Adrenal gland (tissue), 19 donors: ENCODE measurements at places on chromosomes 13 and 19. TPM values are rescaled to one million over a fixed set of nuclear protein-coding genes. Genes with fewer than 3 reads are reported as not detected.

LGALS4 gene
- 1.5 TPM for polyA plus RNA-seq

MBD3L2 gene
- not detected for polyA plus RNA-seq

FBN3 gene
- not detected for polyA plus RNA-seq

CAMSAP3 gene
- polyA plus RNA-seq: 1.7 TPM

SMIM7 gene
- 102 TPM for polyA plus RNA-seq

DNA sequence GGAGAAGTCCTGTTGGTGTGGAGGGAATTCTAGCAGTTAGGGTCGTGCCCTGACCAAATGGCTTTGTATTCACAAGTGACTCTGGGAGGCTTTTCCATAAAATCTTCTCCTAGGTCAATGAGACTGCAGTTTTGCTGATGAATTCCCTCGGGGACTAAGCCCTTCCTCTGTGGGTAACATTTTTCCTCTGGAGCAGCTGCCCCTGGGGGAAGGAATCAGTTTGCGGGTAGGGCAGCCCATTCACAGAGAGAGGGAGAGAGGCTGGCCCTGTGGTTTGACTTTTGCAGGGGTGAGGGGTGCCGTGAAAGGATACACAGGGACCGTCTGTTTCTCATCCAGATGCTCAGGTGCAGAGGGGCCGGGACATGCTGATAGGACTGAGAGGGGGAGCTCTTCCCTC is 67.3 kb downstream of the ERICH6B start:
- no peaks in the 10 kb centered on the region for H3K27me3 ChIP-seq
- no peaks in the 10 kb centered on the region for H3K4me1 ChIP-seq
- no peaks in the 10 kb centered on the region for H3K36me3 ChIP-seq
- no peak overlapping the region for H3K27ac ChIP-seq
- no peak for DNase-seq

- no peak overlapping the region for H3K4me3 ChIP-seq
- H3K36me3 ChIP-seq: no peaks in the 10 kb centered on the region
- no peak overlapping the region for H3K27ac ChIP-seq
These were observed 5.0 kb upstream of the LILRB5 start for GRCh38 chr19:54262066-54262465.

GRCh38 chr19:4962085-4962619 is 6.8 kb upstream of the KDM4B start:
- DNase-seq: no peak
- H3K27ac ChIP-seq: no peak overlapping the region
- no peaks in the 10 kb centered on the region for H3K27me3 ChIP-seq
- no peaks in the 10 kb centered on the region for H3K4me1 ChIP-seq
- no peaks in the 10 kb centered on the region for H3K36me3 ChIP-seq

GRCh38 chr19:6876748-6877147 is 10.6 kb upstream of the ADGRE1 start:
- no peaks in the 10 kb centered on the region for H3K27me3 ChIP-seq
- no peak for DNase-seq
- H3K4me3 ChIP-seq: no peak overlapping the region
- no peaks in the 10 kb centered on the region for H3K36me3 ChIP-seq

GRCh38 chr19:7981661-7982060 is 23.8 kb downstream of the ELAVL1 start:
- peaks cover 16% of the 10 kb centered on the region for H3K4me1 ChIP-seq
- no peak for DNase-seq
- H3K4me3 ChIP-seq: no peak overlapping the region
- H3K27ac ChIP-seq: no peak overlapping the region
- H3K36me3 ChIP-seq: peaks cover 53% of the 10 kb centered on the region

DNA sequence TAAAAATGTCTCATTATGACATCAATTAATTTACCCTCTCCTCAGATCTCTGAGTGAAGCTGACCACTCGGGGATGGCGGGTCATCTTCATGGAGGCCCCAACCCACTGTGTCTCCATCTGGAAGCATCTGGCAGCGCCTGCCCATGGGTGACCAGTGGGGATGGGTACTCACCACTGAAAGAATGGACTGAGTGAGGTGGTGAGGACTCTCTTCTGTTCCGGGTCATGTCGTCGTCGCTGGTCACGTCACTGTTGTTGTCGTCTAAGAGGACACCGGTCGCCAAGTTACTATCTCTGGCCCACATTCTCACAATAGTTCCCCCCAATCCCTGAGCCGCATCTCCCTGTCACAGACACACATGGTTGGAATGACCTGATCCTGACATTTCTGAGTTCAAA is 17.1 kb downstream of the PEG3 start:
- peaks cover 53% of the 10 kb centered on the region for H3K36me3 ChIP-seq
- no peaks in the 10 kb centered on the region for H3K27me3 ChIP-seq
- no peaks in the 10 kb centered on the region for H3K4me1 ChIP-seq
- no peak for DNase-seq
- no peak overlapping the region for H3K4me3 ChIP-seq
- H3K27ac ChIP-seq: no peak overlapping the region

DNA sequence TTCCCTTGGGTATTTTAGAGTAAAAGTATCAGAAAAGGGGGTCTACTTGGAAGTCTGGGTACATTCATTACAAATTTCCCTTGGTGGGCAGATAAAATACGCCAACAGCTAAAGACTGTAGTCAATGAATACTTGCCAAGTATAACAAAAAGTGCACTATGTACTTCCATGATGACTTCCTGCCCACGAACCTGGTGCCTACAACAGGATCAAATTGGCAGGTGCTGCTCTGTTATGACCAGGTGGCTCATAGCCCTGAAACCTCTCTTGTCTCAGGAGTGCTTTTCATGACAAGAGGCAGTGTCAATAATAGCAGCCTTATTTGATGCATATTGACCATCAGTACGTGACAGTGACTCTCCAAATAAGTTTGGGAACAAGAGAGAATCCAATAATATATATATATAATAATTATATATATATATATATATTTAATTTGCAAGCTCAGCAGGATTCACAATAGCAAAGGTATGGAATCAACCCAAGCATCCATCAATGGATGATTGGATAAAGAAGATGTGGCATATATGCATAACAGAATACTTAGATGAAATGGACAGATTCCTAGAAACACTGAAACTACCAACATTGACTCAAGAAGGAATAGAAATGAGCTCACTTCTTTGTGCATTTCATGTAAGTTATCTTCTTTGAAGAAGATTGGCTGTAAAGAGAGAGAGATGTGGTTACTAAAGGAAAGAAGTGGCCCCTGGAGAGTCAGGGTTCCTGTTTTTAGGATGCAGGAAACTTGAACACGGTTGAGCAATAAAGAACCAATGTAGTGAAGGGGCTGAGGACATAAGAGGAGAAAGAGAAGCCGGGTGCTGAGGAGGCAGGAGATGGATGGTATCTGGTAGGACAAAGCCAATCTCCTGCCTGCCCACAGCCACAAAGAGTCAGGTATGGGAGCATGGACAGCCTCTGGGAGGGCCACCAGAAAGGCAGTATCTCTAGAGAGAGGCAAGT is 52.0 kb upstream of the GTF2F2 start:
- H3K4me3 ChIP-seq: no peak overlapping the region
- no peaks in the 10 kb centered on the region for H3K27me3 ChIP-seq
- H3K27ac ChIP-seq: no peak overlapping the region
- DNase-seq: no peak
- no peaks in the 10 kb centered on the region for H3K36me3 ChIP-seq

DNA sequence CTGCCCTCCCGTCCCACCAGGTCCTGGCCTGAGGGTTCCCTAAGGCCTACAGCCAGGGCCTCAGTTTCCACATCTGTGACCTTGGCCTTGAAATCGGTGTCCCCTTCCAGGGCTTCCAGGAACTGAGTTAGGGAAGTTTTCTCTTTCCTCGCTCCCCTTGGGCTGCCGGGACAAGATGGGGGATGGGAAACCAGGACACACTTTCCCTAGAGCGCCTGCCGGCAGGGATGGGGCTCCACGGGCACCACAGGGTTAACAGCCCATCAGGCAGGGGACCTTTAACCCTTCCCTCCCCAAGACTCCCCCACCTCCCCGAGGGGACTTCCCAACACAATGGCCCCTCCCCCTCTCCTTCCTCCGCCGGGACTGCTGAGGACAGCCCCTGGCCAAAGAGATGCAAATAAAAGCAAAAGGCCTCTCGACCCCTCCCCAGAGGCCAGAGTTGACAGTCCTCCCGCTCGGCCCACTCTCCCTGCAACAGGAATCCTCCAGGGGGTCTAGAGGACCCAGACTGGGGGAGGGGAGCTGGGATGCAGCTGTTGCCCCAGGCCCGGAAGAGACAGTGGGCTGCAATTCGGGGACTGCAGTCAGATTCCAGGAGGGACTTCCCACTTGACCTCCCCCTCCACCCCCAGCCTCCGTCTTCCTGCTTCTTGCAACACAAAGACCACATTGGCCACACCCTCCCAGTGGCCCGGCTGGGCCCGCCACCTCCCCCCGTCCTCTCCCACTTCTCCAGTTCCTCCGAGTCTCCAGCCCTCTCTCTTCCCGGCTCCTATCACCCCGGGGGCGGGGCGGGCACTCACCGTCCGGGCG is 3.4 kb downstream of the BBC3 start:
- H3K4me1 ChIP-seq: peaks cover 34% of the 10 kb centered on the region
- no peak overlapping the region for H3K4me3 ChIP-seq
- peak; percentile 95 for DNase-seq
- H3K36me3 ChIP-seq: peaks cover 3% of the 10 kb centered on the region
- H3K27me3 ChIP-seq: no peaks in the 10 kb centered on the region
- peak overlapping the region; percentile 100 for H3K27ac ChIP-seq
